ENCODE measurements at places on chromosomes 3 and 15.

DNA sequence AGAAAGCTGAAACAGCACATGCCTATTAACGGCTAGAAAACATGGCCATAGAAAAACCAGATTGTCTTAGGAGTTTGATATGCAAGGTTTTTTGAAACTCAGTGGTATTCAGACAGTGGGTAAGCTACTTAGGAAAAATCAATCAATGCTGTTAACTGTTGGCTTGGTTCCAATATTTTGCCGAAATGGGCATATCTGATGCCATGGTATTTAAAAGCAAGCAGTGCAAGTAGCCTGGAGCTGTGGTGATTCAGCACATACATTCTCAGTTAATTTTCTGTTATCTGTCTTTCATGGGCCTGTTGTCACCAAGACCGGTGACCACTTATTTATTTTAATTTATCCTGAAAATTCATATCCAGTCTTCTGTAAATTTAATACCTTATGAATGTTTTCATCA is 17.3 kb upstream of the SUCNR1 start:
- DNase-seq: no peak

DNA sequence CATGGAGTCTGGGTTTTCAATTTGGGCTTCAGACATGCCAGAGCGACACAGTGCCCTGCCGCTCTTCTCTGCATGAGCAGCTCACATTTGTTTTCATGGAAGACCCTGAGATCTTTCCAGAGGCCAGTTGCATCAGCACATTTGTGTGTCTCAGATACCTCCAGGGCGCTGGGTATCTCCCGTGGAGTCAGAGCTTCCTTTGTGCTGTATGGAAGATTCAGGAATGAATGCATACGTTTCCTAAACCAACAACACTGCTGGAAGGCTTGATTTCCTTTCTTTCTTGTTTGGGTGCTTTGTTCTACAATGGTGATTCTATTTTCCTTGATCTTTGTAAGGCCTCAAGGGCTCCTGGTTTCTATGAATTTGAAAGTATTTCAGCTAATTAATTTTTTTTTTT is 106.5 kb downstream of the CACNA2D3 start:
- no peak for DNase-seq

GRCh38 chr3:129240436-129240835 is 9.0 kb upstream of the COPG1 start:
- DNase-seq: no peak

GRCh38 chr3:124504332-124505059 is 225.8 kb upstream of the UMPS start:
- DNase-seq: no peak

GRCh38 chr3:94069194-94069813 is 6.4 kb downstream of the NSUN3 start:
- no peak for DNase-seq

- DNase-seq: no peak
Measured at GRCh38 chr15:29348336-29348914, 78.8 kb upstream of the NSMCE3 start.

Data from RPMI8226 (cell line).